T-helper 17 cell (primary cell): ENCODE measurements at places on chromosomes 3 and 15.

GRCh38 chr3:30146978-30147377 is 459.4 kb upstream of the TGFBR2 start:
- DNase-seq: no peak

GRCh38 chr15:39623529-39623931 is 42.7 kb downstream of the THBS1 start:
- DNase-seq: peak; percentile 41

DNA sequence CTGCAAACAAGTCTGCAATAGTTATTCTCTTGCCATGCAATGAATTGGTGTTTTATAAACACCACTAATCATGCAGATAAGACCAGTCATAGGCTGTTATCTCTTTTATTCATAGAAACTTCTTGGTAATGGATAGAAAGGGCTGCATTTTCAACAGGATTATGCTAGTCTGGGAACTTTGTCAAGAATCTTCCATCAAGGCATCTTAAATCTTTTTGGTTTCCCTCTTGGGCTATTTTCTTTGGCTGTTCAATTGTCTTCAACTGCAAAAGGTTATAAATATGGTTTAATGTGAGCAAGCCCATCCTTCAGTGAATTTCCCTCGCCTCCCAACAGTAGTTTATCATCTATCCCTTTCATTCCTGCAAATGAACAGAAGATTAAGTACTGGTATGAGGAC is 59.0 kb upstream of the MINAR1 start:
- no peak for DNase-seq

DNA sequence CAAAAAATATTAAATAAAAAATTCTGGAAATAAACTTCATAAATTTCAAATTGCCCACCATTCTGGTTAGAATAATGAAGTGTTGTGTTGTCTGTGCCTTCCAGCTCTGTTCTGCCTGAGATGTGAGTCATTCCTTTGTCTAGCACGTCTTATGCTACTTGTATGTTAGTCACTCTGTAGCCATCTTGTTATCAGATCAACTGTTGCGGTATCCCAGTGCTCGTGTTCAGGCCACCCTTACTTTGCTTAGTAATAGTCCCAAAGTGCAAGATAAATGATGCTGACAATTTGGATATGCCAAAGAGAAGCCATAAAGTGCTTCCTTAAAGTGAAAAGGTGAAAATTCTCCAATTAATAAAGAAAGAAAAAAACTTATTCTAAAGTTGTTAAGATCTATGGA is 527.5 kb downstream of the NAALADL2 start:
- DNase-seq: no peak

GRCh38 chr3:134355416-134355815 is 18.8 kb downstream of the AMOTL2 start:
- DNase-seq: no peak

- no peak for DNase-seq
These were observed 3.5 kb downstream of the RFTN1 start for GRCh38 chr3:16509721-16510619.

GRCh38 chr15:36175741-36176291 is 403.6 kb upstream of the CDIN1 start:
- no peak for DNase-seq

DNA sequence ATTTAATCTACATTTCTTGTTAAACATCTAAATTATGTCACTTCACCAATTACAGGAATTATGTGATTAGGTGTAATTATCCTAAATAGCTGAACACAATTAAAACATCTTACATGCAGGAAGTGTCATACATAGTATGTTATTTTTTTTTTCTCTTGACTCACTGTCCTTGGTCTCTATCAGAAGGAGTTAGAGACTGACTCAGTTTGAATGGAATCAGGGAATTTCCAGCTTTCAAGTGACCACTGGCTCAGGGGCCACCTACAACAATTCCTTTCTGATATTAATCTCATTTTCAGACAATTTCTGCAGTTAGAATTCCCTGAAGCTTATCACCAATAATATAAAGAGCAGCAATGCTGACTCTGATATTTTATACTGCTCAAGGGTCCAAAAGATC is 400.7 kb downstream of the ROBO1 start:
- no peak for DNase-seq

DNA sequence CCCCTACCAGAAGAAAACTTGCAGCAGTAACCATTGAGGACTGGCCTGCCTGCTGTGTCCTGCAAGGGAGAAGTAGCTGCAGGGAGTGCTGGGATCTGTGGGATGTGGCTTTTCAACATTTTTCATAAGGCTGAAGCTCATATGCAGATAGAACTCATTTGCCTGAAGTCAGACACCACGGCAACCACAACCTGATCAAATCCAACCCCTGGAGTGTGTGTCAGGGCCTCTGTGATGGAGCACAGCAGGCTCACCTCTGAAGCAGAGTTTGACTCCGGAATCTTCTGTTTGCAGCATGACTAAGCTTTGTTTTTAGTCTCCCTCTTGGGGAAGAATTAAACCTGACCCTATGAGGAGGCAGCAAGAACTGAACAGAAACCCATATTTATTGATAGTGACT is 508.7 kb downstream of the AGBL1 start:
- DNase-seq: no peak

GRCh38 chr15:72065801-72066200 is 52.1 kb downstream of the MYO9A start:
- DNase-seq: no peak
